ENCODE measurements at places on chromosomes 5 and 9.

DNA sequence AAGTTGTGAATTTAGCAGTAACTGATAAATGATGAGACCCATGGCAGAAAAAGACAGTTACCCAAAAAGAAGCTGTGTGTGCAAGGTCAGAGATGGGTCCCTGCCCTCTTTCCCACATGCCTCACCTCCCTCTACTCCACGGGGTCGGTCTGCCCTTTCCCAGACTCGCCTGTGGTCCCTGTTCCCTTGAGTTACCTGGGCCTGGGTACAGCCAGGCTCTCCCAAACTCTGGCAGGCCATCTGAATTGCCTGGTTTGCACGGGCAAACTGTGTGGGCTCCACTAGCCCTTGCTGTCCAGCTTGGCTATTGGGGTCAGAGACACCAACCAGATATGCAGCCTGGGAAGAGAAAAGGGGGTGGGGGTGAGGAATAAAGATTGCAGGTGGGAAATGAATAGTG is 18.4 kb upstream of the TPM2 start:
- no peak for DNase-seq

GRCh38 chr5:66877843-66878242 is 281.6 kb downstream of the MAST4 start:
- DNase-seq: no peak

DNA sequence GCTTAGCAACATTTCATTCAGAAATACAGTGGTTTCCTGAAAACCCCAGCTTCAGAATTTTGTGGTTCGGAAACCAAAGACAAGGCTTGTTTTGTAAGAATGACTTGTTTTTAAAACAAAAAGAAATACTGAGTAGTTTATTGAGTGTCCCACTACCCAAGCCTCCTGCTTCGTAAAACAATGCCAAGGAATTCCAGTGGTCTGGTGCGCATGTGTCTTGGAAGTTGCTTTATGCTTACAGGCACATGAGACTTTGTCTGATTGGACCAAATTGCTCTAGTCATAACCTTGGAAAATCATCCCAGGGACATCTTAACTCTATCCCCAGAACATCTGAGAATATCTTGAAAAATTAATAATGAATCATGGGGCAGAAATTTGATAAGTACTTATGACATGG is 77.1 kb upstream of the FST start:
- no peak for DNase-seq

DNA sequence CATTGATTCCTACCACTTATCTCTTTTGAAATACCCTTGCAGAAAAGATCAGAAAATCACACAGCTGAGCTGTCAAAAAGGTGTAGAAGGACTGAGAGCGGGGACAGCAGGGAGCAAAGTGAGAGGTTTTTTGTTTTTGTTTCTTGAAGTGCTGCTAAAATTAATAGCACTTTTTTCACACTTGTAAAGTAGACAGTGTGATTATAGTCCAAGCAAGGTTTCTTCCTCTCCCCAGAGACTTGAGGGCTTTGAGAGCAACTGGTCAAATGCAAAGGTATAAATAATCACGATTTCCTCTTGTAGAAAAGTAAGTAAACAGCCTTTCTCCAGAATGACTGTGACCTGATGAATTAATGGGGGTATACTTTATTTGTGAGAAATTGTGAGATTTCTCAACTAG is 326.9 kb downstream of the ZNF608 start:
- no peak for DNase-seq

DNA sequence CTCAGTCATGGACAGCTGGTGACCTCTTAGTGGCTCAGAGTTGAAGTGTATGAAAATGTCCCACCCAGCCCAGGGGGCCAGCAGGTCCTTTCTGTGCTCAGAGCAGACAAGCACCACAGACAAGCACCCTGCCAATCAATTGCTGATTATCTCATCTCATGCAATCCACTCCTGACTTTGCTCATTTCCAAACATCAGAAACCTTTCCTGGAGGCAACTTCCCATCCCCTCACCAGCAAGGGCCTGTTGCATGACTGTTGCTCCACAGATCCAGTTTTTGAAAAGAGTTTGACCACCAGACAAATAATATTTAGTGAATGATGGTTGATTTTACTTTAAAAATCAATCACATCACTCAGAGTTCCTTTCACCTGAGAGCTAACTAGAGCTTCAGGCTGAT is 397.3 kb upstream of the KLF4 start:
- no peak for DNase-seq

DNA sequence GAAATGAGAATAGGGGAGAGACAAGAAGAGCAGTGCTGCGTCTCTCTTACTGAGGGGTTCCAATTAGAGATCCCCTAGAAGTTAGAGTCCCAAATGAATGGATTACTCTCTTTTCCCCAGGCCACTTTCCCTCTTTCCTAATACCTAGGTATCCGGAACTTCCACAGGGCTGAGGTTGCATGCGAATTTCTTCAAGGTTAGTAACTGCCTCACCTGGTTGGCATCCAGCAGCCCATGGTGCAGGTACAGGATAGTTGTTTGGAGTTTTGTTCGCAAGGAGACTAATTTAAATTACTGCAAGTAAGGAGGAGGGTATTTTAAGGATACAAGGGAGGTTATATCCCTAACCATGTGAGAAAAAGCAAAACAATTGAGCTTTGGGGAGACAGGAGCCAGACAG is 52.4 kb upstream of the JAK2 start:
- no peak for DNase-seq

Measured in activated naive CD4-positive, alpha-beta T cell (primary cell).